Osteoblast (primary cell): ENCODE measurements at places on chromosomes 2 and 18. TPM values are rescaled to one million over a fixed set of nuclear protein-coding genes. Genes with fewer than 3 reads are reported as not detected.

Gene ZNF521
- total RNA-seq: 27.5 and 33.6 TPM in 2 replicates

Gene UGT1A7
- total RNA-seq: not detected in 2 replicates

Gene EML6
- 0.29 and 1.1 TPM in 2 replicates for total RNA-seq

DNA sequence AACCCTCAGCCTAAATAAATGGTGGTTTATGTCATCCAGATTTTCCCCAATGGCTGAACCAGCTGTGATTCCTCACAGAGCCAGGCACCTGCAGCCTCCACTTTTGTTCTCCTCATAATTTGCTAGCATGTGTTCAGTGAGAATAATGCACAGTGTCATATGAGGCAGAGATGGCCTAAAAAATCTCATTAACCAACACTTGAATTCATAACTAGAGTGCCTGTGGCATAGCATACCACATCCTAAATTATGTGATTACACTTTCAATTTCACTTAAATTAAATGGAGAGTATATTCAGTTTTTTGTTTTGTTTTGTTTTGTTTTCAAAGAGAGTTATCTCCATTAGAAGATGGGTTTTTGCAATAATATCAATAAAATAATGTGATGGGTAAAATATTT is 488.0 kb downstream of the CBLN2 start:
- DNase-seq: no peak
- no peak overlapping the region for H3K4me3 ChIP-seq
- no peaks in the 10 kb centered on the region for H3K36me3 ChIP-seq

GRCh38 chr2:159262904-159263303 is 23.6 kb downstream of the WDSUB1 start:
- no peak overlapping the region for H3K4me3 ChIP-seq
- no peak for DNase-seq
- no peaks in the 10 kb centered on the region for H3K36me3 ChIP-seq

- DNase-seq: no peak
- H3K27ac ChIP-seq: peak overlapping the region; percentile 80
- H3K4me1 ChIP-seq: peaks cover 46% of the 10 kb centered on the region
These were observed 10.0 kb upstream of the ZNF396 start for GRCh38 chr18:35387152-35387571.

DNA sequence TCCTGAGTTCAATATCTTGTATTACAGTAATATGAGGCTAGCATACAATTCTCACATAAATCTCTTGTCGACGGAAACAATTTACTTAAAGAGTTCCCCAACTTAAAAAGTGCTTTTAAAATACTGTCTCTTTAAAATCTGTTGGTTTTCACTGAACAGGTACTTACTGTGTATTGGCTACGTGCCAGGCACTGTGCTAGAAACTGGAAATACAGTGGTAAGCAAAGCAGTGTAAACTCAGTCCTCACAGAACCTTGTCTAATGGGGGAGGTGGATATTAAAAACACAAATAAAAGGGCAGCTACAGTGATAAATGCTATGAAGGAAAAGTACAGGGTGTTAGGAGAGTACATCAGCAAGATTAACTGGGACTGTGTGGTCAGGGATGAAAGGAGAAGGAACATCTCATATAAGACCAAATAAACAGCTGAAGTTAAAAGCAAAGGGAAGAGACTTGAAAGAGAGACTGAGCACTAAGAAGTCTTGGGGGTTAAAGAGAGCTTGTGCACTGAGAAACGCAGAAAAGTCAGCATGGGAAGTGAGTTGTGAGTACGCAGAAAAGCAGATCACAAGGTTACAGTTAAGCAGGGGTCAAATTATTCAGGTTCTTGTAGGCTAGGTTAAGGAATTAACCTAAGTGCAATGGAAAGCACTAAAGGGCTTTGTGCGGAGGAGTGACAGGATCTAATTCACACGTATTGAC is 52.5 kb downstream of the USP40 start:
- no peak overlapping the region for H3K4me3 ChIP-seq
- H3K4me1 ChIP-seq: no peaks in the 10 kb centered on the region
- H3K27me3 ChIP-seq: no peaks in the 10 kb centered on the region
- H3K36me3 ChIP-seq: peaks cover 3% of the 10 kb centered on the region
- no peak for DNase-seq

DNA sequence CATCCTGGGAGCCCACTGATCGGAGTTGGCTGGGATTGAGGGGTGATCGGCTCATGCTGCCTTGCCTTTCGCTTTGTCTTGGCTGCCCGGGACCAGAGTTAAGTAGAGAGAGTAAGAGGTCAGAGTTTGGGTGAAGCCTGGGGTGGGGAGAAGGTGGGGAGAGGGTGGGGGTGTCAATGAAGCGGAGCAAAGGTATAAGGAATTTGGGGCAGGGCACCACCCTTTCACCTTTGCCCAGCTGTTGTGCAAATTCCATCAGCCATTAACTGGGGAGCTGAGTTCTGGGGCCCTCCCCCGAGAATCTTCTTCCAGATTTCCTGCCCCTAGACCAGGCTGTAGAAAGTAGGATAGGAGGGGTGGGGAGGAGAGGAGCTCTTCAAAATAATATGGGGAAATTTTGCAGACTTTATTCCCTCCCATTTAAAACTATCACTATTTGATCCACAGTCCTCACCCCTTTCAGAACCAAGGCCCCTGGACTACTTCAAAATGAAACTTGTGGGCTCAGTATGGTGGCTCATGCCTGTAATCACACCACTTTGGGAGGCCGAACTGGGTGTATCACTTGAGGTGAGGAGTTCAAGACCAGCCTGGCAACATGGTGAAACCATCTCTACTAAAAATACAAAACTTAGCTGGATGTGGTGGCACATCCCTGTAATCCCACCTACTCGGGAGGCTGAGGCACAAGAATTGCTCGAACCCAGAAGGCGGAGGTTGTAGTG is at the start of gene SLC23A3:
SLC23A3 (minus strand) TSS at position 100 of the 725 bp plus-strand sequence; CDS start at position 55, 45 bp downstream.
- no peak within 1 kb of the TSS for H3K27ac ChIP-seq
- H3K36me3 ChIP-seq: peaks cover 15% of the 10 kb centered on the region
- no peak for DNase-seq
- peaks cover 12% of the 10 kb centered on the region for H3K4me1 ChIP-seq

- no peaks in the 10 kb centered on the region for H3K4me1 ChIP-seq
- no peak overlapping the region for H3K4me3 ChIP-seq
- peak; percentile 1 for DNase-seq
- no peaks in the 10 kb centered on the region for H3K36me3 ChIP-seq
These were observed 1111.1 kb upstream of the KLHL29 start for GRCh38 chr2:22273853-22274252.

DNA sequence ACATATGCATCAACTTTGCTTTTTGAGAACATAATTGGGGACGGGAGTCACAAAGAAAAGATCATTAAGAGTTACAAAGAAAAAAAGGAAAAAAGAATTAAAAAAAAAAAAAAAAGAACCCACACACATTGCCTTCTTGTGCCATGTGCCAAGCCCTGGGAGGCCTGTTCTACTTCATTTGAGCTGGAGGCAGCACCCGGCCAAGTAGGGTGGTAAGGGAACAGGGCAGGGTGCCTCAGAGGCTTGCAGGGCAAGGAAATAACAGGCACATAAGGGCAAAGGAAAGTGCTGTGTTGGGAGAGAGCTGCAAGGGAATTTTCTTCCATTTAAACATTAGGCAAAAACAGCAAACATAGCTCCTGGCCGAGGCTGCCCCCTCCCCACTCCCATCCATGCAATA is 418.0 kb downstream of the TMEM182 start:
- no peaks in the 10 kb centered on the region for H3K4me1 ChIP-seq
- H3K27me3 ChIP-seq: no peaks in the 10 kb centered on the region
- DNase-seq: no peak
- H3K27ac ChIP-seq: no peak overlapping the region
- H3K4me3 ChIP-seq: no peak overlapping the region
- no peaks in the 10 kb centered on the region for H3K36me3 ChIP-seq

- H3K27me3 ChIP-seq: peaks cover 2% of the 10 kb centered on the region
- H3K4me1 ChIP-seq: no peaks in the 10 kb centered on the region
- no peaks in the 10 kb centered on the region for H3K36me3 ChIP-seq
- no peak overlapping the region for H3K27ac ChIP-seq
- no peak overlapping the region for H3K4me3 ChIP-seq
These were observed 81.1 kb downstream of the TMEM17 start for GRCh38 chr2:62424899-62425298.

DNA sequence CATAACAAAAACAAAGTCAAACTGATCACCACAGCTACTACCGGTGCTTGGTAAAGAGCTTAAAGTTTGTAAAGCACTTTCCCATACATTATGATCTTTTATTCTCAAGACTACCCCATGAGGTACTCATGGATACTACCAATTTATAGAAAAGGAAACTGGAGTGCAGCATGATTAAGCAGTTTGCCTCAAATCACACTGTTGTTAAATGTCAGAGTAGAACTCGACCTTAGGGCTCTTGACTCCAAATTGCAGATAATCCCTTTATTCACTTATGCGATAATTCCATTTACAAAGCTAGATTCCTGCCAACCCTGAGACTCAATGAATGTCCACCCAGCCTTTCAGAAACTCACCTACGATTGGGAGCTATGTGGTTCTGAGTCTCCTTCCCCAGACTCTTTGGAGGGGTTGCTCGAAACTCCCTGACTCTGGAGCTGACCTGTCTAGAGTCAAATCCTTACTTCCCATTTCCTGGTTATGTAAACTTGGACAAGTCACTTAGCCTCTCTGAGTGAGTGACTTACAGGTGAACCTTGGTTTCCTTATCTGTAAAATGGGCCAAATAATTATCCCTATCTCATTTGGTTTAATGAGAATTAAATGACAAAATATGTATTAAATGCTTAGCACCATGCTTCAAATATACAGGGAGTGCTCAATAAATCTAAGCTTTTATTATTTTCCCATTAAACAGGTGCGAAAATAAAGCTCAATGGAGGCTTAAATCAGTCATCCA is 47.4 kb downstream of the PSD4 start:
- no peaks in the 10 kb centered on the region for H3K36me3 ChIP-seq
- H3K27me3 ChIP-seq: no peaks in the 10 kb centered on the region
- H3K4me1 ChIP-seq: peaks cover 33% of the 10 kb centered on the region
